Stimulated activated CD4-positive, alpha-beta T cell treated with anti-CD3 and anti-CD28 coated beads, TNF-alpha, amount 100 ng/mL, for 4 hours (primary cell): ENCODE measurements at places on chromosomes 1 and 21.

DNA sequence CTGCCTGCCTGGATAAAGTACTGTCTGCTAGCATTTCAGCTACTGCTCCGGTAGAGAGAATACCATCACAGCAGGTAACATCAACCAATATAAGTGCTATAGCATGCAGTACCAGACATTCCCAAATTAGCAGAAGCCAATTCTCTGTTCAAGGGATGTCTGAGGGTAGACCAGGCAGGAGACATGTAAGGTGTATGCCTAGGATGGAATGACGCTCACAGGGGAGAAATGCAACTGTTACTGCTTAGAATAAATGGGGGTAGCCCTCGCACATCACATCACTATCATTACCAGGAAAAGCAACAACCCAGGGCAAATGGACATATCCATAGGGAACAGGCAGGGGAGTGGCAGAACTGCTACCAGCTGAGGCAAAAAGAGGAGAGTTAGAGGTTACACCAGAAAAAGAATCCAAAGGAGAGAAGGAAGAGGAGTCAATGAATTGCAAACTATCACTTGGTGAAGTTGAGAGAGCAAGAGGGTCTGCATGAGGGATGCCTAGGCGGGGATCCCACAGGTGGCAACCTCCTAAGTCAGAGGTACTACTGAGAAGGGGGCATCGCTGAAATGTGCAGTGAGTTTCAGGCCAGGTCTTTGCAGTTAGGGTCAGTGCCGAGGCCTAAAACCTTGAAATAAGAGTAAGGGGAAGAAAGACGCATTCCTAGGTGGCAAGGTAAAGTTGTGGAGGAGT, 1.1 kb downstream of the UBE2Q1 start:
- DNase-seq: no peak

GRCh38 chr1:62131093-62131725, 63.4 kb upstream of the L1TD1 start:
- DNase-seq: no peak

- no peak for DNase-seq
Observed at GRCh38 chr1:12302798-12303447, 73.1 kb downstream of the VPS13D start.

GRCh38 chr1:181100015-181100905, 11.8 kb downstream of the IER5 start:
- DNase-seq: peak; percentile 17

DNA sequence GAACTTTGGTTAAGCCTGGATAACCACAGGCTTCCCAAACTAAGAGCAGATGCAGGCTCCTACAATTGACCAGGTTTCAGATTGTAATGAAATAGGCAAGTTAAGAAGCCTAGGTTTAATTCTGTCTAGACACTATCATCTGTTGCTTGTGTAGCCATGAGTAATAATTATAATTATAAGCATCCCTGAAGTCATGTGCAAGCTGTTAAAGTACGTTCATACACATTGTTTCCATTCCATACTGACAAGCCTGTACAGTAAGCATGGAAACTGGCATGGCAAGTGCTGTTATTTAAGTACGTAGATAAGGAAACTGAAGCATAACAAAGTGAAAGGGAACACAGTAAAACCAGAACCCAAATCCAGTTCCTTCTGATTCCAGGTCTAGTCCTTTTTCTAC, 557.2 kb upstream of the BEND5 start:
- no peak for DNase-seq

DNA sequence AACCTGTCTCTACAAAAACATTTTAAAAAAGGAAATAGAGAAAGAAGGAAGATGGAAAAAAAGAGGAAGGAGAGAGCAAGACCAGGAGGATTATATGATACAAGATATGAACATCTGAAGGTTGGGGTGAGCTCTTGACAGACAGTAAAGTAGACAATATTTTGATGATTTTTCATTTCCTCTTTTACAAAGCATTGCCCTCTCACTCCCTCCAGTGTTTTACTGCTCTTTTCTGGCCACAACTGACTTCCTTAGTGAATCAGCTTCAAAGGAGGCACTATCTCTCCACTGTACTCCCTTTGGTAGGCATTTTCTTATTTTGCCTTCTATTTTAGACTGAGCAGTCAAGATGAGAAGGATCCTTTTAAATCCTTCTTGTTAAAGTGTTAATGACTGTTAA, 296.7 kb downstream of the KCTD3 start:
- no peak for DNase-seq

DNA sequence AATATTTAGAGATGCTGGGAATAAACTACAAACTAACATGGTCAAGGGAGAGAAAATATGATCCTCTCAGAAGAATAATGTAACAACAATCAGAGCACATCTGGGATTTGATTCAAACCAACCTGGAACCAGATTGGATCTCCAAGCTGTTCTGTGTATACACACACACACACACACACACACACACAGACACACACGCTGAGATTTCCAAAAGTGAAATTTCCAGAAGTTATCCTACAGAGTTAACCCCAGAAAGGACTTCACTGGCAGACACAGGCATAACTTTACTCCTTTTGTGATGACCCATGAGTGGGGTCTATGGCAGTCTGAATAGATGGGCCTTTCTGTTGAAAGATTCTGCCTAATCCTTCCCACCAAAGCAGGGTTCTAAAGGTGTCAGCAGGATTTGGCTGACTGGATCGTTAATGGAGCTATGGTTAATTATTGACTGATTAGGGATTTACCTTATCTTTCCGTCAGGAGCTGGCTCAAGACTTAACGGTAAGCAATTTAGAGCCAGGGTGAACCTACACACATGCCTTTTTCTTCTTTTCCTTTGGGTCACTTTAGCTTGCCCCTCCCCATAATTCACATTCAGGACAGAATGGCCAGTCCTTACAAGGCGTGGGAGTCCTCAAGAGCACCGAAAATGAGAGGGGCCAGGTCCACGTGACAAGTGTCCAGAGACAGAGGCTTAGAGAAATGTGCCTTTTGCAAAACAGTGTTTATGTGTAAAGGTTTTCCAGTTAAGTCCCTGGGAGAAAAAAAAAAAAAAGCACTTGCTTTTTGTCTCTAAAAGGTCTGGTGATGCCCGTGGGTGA, 10.9 kb upstream of the PROX1 start:
- DNase-seq: no peak

- no peak for DNase-seq
Observed at GRCh38 chr1:199152676-199153075, 513.8 kb downstream of the PTPRC start.

- no peak for DNase-seq
Observed at GRCh38 chr1:53734650-53735211, 4.2 kb downstream of the GLIS1 start.

- no peak for DNase-seq
Observed at GRCh38 chr1:69191335-69191734, 376.4 kb upstream of the LRRC7 start.

- no peak for DNase-seq
Observed at GRCh38 chr1:205521686-205522085, 17.2 kb downstream of the CDK18 start.

DNA sequence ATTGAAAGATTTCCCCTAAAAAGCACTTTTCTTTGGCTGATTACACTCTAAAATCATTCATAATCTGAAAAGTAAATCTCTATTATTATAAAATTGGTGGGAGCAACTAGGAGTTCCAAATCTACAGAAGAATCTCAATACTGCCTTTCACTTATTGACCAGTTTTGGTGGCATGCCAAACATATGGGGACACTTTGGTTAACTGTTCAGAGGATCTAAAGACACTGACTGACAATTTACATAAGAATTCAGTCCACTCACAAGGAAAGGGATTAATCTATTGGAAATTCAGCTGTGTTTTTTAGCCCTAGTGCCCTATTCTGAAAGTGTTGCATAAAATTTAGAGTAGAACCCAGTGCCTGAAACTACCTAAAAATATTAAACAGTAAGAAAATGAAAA, 113.6 kb downstream of the LRRC40 start:
- DNase-seq: no peak

DNA sequence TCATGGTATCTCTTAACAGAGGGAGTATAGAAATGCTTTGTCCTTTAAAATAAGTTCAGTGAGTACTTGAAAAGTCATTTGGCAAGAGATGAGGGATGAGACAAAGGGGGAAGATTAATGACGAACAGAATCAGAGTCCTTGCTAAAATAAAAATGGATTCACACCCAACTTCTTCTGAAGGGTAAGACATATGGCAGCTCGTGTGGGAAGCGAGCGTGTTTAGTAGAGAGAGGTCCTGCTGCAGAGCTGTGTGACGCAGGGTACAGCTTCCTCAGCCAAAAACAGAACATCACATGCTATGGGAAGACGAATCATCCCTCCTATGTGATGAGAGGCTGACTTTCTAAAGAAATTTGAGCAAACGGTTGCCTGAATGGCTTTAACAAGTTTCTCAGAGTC, 158.5 kb upstream of the LMO4 start:
- DNase-seq: no peak

DNA sequence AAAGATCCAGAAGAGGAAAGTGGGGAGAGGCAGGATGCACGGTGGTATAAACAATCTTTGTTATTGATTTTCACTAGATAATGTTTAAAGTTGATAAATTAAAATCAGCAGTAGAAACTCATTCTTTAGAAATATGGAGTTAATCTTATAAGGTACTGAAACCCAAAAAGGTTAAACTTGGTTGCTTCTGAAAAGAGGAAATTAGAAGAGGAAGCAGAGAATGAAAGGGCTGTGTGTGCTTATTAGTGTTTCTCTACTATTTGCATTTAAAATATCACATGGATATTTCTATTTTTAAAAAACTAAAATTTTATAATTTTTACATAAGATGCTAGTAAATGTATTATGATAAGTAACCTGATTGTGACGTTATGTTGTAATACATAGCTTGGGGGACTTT, 24.4 kb downstream of the C1orf141 start:
- no peak for DNase-seq

GRCh38 chr1:97014426-97014825, 292.8 kb downstream of the PTBP2 start:
- no peak for DNase-seq

DNA sequence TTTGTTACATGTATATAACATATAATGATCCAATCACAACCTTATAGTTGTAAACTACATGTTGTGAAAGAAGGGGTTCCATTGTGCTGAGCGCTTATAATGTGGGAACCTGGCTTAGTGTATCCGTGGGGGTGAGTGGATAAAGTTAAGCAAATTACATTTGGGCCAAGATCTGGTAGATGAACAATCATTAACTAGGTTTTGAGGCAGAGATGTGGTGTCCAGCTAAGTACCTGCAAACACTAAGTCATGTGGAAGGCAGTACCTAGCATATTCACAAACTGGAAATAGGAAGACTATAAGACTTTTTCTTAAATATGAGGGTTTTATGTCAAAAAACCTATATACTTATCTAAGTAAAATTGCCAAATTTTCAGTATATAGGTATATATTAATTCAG, 167.2 kb upstream of the PDE4B start:
- no peak for DNase-seq

GRCh38 chr1:229037806-229038405, 233.0 kb upstream of the RAB4A start:
- no peak for DNase-seq

DNA sequence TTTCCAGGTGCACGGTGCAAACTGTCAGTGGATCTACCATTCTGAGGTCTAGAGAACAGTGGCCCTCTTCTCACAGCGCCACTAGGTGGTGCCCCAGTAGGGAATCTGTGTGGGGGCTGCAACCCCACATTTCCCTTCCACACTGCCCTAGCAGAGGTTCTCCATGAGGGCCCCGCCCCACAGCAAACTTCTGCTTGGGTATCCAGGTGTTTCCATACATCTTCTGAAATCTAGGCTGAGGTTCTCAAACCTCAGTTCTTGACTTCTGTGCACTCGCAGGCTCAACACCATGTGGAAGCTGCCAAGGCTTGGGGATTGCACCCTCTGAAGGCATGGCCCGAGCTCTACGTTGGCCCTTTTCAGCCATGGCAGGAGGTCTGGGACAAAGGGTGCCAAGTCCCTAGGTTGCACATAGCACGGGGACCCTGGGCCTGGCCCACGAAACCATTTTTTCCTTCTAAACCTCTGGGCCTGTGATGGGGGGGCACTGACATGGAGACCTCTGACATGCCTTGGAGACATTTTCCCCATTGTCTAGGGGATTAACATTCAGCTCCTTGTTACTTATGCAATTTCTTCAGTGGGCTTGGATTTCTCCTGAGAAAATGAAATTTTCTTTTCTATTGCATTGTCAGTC, 10.0 kb downstream of the HS2ST1 start:
- DNase-seq: no peak

DNA sequence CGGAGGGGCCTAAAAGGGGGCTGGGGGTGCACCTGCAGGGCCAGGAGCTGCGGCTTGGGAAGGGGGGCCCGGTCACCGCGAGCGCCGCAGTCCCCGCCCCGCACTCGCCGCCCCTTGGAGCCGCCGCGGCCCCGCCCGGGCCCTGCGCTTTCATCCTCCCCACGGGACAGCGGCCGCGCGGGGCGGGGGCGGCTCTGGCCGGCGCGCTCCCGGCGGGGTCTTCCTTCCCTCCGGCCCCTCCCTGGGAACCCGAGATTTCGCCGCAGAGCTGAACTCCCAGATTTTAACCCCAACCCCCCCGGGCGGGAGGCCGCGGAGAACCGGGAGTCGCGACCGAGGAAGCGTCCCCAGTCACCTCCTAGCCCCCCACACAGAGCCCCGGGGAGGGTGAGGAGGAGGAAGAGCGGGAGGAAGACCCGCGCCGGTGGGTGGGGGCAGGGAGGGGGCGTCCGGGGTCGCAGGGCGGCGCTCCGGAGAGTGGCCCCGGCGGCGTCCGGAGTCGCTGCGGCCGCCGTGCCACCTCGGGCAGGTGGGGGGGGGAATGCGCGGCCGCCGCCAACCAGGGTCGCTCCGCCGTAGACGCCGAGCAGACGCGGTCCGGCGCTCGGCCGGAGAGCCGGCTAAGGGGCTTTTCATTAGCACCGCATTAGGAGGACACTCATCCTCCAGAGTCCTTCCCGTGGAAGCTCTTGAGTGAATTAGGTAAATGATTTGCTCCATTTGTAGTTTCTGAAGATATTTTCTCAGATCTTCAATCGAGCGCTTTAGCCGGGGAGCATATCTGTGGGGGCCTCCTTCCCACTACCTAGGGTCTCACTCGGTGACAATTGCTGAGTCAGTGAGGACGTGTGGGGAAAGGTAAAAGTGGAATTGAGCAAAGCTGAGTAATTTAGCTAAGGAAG, 31.6 kb upstream of the NFIA start:
- no peak for DNase-seq

DNA sequence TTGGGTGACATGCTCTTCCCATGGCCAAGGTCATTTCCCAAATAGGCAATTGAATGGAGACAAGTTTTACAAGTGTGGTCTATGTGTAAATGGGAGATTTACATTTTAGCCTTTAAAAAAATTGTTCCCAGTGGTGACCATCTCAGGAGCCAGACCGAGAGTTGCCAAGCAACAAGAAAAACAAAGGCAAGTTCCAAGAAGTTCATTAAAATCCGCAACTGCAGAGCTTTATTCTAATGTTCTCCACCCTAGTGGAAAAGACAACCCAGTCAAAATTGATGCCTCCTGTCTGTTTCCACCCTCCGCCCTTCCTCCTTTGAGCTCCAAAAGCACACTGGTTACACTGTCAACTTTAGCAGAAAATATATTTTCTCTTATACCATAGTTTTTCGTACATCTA, 33.2 kb upstream of the CD55 start:
- no peak for DNase-seq

DNA sequence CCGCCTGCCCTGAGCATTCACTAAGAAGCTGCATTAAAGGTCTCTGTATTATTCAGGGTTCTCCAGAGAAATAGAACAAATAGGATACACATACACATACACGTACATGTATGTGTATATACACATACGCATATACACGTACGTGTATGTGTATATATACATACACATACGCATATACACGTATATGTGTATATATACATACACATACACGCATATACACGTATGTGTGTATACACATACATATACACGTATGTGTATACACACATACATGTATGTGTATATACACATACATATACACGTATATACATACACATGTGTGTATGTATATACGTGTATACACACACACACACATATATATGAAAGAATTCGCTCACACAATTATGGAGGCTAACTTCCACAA, 108.9 kb upstream of the BARHL2 start:
- DNase-seq: no peak
